Breast epithelium (tissue), 4 donors: ENCODE measurements at places on chromosomes 2 and 18.

DNA sequence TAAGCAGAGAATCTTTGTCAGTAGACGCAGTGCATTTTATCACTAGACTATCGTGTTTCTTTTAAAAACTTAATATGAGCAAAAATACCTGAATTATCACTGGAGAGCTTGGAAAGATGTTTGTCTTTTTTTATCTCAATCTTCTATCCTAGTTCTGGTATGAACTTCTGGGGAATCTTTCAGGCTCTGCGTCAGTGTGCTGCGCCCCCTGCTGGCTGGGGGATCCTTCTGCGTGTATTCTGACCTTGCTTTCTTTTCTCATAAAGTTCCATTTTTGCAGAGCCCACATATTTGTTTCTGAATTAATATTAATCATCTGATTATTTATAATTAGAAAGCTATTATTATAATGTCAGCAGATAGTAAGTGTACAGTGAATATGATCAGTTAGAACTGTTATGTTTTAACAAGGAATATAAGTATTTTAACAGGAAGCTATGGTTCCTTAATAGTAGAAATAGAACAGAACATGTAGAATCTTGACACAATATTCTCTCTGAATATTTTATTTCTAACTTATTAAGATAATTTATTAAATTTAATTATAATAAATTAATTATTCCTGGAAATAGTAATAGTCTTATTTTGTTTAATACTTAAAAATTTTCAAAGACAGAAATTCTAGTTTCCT lies 945.0 kb upstream of the CRIM1 start:
- no peak for DNase-seq

GRCh38 chr18:62206593-62206992 lies 19.5 kb downstream of the RELCH start:
- DNase-seq: no peak

- no peak for DNase-seq
These were observed 37.5 kb upstream of the SP3 start for GRCh38 chr2:174002679-174003078.

GRCh38 chr2:109208951-109209335 lies 79.9 kb downstream of the SH3RF3 start:
- DNase-seq: no peak

- no peak for DNase-seq
These were observed 72.7 kb downstream of the LAMA3 start for GRCh38 chr18:23761941-23762340.

GRCh38 chr2:30716123-30716900 lies 90.9 kb downstream of the CAPN13 start:
- DNase-seq: no peak

- DNase-seq: peak; percentile 34
These were observed 36.2 kb downstream of the NGEF start for GRCh38 chr2:232976666-232977437.

DNA sequence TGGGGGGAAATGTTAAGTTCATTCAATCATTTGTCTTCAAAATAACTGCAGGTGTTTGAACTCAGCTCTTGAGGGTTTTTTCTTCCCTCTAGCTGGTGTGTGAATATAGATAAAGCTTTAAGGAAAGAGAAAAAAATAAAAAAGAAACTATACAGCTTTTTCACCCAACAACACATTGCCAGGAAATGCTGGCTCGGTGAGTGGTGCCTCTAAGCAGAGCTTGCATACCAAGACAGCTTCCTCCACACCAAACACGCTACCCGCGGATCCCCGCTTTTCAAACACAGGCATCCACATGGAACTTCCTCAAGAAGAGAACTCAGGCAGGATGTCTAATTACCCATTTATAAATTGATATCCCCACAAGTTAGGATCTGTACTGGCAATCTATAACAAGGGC lies 69.8 kb upstream of the TANK start:
- DNase-seq: no peak

GRCh38 chr2:200929334-200930249 lies 33.9 kb downstream of the ORC2 start:
- no peak for DNase-seq

DNA sequence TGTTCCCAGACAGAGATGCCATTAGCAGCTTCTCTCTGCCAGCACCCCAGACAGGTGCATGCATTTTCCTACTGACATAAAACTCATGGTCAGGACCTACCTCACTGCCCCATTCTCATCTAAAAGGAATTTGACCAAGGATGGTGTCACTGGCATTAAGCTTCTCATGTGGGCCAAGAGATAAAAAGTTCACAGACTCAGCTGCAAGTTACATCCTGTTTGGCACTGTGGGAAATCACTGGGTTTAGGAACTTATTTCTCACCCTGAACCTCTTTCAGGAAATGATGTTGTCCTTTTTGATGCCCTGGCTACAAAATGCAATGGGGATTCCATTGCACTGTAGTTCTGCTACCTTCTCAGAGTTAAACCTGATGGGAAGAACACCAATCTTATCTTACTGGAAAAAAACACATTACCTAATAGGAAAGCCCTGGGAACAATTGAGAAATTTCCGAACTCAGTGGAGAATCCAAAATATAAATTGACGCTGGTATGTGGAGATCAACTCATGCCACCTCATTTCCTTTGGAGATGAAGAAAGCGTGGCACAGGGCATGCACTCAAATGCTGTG lies 252.1 kb upstream of the COPS8 start:
- DNase-seq: no peak

DNA sequence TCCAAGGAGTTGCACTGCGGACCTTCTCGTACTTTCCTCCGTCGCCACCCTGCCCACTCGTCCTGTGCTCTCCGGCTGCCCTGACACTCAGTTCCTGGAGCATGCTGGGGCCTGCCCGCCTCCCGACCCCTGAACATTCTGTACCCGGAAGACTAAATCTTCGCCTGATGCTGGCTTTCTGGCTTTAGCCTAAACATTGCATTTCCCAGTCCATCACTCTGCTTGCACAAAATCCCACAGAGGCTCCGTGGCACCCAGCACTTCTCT lies 550 bp upstream of the SFXN5 start:
- DNase-seq: peak; percentile 41

DNA sequence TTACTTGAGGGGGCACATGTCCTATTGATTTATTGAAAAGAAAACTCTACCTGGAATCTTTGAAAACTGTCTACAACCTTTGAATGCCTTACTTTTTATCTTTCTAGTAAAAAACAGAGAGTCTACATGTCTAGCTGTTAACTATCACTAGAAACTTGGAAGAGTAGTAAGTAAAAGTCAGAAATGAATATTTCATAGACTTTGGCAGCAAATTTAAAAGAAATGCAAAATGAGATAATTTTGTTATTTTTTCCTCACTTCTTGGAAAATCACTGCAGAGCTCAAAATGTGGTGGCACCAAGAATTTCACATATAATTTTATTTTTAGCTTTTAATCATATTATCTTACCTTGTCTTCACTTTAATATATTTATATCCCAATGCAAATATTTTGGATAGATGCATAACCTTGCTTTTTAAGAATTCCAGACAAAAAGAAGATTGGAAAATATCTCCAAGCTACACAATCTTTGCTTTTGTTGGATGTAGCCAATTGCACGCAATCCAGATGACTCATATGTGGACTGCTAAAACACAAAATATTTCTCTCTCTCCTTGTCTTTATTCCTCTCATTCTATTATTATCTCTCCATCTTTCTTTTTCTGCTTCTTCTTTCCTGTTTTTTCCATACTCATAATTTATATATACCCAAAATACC lies 92.2 kb upstream of the DSEL start:
- DNase-seq: no peak

DNA sequence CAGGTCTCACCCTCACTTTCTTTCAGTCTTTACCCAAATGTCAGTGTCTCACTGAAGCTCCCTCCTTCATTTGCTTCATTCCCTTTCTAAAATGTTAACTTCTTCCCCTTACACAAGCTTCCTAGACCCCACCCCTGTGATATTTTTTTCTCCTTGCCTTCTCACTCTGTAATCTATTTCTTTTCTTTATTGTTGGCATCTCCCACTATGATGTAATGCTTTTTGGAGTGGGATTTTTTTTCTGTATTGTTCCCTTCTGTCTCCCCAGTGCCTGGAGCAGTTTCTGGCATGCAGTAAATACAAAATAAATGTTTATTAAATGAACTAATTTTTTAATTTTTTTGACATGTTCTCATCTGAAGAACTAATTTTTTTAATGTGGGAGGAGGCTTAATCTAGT lies 55.9 kb upstream of the MAP3K20 start:
- no peak for DNase-seq

DNA sequence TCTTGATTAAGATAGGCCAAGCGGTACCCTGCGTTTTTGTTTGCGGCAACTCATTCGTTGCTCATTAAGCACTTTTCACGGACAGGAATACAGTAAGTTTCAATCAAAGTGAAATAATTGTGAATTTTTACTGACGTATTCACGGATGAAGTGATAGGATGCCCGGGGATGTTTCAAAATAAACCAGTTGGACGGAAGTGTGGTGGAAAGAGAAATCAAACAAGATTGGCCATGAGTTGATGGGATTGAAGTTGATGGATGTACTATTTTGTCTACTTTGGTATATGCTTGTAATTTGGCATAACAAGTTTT lies 481 bp downstream of the TMEM177 start:
- DNase-seq: no peak

DNA sequence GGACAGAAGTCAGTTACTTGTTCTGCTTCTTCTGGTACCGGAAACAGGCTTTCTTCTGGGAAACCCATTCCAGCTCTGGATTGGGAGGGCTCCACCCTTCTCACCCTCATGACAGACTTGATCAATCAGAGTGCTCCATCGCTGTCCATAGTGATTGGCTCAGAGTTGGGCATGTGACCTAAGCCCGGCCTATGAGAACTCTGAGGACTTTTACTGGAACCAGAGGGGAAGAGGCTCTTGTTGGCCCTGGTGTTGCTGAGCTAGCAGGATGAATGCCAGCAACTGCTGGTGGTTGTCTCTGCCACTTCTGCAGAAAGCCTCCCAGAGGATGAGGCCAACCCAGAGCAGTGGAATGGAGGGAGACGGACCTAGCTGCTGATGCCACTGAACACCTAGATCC lies 33.3 kb downstream of the TMEM37 start:
- no peak for DNase-seq

GRCh38 chr2:98185801-98186200 lies 98.8 kb downstream of the VWA3B start:
- DNase-seq: no peak

- DNase-seq: no peak
These were observed 1038.6 kb downstream of the SOCS6 start for GRCh38 chr18:71327441-71327840.

GRCh38 chr2:230658877-230659652 lies 53.6 kb upstream of the CAB39 start:
- no peak for DNase-seq

GRCh38 chr2:206626108-206626507 lies 16.2 kb upstream of the FAM237A start:
- DNase-seq: no peak
